Stomach (tissue), 19 donors: ENCODE measurements at places on chromosomes 13 and 19.

DNA sequence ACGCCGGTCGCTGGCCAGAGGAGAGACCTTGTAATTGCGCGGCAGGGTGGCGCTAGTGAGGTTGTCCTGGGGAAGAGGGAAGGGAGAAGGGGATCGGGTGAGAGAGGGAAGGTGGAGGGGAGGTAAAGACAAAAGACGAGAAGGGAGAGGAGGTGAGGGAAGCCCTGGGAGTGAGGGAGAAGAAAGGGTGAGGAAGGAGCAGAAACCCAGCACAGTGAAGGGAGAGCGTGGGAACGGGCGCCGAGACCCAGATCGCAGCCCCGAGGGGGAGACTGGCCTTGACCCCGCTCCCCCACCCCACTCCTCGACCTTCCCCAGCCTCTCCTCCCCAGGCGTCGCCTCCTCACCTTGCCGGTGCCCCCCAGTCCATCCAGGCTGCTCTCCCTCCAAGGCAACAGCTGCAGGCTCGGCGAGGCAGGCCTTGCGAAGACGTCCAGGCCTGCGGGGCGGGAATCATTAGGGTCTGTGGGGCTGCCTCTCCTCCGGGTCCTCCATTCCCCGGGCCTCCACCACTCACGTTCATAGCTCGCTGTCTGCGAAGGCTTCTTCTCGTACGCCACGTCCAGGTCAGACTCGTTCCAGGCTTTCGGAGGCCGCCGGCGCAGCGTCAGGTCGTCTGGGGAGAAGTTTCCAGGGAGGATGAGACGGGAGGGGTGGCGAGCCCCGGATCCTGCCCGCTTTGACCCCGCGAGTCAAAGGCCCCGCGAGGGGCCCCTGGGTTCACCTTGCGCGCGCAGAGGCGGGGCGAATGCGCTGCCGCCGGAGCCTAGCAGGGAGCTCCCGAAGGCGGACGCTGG, 8.8 kb downstream of the PPP1R13L start:
- DNase-seq = no peak

- no peak for DNase-seq
Measured at GRCh38 chr19:51469162-51469561, 9.2 kb upstream of the CEACAM18 start.

DNA sequence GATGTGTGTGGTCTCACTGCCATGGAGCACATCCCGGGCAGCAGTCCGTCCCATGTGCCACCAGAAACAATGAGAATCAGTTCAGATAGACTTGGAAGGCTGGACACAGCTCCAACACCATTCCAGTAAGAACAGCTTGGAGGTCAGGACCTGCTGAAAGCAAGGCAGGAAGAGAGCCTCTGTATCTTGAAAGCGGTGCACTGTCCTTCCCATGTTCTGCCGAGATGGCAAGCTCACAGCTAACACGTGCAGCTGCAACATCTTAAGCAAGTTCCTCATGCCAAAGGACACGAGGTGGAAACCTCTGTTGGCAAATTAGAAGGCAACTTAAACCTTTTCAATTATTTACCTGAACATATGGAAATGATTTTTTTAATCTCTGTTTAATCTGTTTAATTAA, 175.4 kb downstream of the DLEU7 start:
- DNase-seq = no peak

DNA sequence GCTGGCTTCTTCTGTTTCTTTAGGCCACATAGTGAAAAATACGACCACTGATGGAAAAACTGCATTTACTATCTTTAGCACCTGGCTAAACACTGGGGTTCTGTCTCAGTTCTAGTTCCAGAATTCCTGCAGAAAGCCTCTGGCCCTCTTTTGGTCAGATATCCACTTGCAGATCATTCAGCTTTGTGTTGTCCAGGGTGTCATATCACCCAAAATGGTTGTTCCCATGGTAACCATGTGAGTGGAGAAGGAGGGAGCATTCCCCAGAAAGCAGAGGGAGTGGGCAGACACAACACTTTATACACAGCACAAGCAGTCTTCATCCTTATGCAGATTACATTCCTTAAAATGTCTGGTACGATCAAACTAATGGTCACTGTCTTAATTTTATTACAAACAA, 73.5 kb downstream of the CAB39L start:
- DNase-seq = no peak

DNA sequence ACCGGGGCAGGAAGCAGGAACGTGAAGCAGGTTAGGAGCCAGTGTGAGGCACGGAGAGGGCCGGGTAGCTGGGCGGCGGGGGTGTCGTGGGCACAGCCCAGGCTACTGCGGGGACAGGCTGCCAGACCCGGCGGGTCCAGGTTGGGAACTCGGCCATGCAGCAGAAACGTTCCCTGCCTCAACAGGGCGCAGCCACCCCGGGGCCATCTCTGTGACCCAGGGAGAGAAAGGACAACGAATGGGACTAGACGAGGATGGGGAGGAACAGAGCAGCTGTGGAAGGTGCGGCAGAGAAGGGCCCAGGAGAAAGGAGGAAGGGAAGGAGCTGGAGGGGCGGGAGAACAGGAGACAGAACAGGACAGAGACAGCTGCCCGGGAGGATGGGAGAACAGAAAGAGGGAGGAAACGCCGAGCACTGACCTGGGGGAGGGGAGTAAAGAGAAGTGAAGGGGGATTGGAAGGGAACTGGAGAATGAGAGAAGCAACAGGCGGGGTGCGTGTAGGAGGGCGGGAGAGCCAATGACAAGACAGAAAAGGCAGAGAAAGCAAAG, 12.9 kb upstream of the GARIN5A start:
- DNase-seq = no peak
